ENCODE measurements at places on chromosomes 6 and 20.

DNA sequence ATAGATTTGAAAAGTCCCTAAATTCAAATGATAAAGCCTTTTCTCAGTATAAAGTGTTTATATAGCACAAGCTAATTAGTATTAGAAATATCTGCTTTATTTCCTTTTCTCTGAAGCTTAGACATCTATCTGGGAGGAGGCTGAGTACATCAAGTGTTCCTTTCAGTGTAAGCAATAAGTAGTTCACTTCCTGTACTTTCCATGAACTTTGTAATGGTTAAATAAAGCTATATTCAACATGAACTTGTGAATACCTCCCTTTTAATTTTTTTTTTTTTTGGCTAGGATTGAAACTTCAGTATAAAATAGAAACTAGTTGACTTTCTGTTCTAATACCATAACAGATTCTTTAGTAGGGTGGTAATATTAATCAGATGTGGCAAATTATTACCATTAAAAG is 190.9 kb downstream of the CENPW start:
- DNase-seq, result no peak

DNA sequence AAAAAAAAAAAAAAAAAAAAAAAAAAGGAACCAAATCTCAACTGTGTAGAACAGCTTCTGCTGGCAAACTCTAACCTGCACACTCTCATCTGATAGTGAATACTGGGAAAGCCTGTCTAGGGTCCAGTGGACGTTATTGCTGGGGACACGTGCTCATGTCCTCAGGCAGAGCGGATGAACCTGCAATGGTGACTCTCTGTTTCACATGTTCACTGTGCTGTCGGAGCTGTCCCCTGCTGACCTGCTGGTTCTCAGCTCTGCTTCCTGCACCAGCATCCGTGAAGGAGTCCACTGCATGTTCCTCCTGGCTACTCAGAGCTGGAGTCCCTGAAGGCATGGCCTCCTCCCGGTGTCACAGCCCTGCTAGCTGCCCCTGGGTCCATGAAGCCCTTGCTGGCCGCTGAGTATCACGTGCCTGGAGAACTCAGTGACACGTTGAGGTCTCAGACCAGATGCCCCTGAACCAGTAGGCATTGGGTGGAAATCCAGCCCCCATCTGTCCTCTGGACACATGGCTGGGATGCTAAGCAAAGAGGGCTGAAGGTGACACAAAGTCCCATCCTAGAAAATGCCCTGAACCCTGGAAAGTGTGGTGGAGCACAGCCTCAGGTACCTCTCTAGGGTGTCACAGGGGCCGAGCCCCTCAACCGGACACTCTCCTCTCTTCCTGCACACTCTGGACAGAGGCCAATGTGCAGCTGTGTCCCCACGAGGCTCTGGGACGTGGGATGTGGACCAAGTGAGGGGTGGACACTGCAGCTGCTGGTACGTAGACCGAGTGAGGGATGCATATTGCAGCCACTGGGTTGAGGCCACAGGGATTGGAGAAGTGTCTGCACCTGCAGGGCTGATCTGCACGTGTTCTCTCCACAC is 54.9 kb upstream of the FRMD1 start:
- DNase-seq, result no peak

DNA sequence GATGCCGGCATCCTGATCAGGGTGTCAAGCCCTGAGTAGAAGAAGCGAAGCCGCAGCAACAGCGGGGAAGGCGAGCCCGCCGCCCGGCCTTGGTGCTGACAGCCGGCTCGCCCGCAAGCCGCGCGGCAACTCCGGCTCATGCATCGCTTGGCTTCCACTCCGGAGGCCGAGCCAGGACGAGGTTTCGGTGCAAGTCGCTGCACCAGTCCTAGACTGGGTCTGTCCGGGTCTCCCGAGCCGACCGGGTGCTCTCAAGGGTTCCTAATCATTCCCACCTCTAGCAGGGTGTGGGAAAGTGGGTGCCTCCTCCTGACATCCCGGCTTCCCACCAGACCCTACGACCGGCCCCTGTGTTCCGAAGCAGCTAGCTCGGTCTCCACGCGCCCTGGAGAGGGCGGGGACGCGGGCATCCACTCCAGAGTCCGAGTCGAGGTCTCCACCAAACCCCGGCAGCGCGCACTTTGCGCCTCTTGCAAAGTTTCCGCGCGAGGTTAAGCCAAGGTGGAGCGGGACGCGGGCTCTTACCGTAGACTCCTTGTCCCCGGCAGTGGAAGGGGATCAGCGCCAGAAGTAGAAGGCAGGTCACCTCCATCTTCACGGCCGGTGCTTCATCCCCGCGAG is 1.4 kb downstream of the MDGA1 start:
- DNase-seq, result peak; percentile 53

GRCh38 chr20:51237278-51237677 is 214.4 kb upstream of the KCNG1 start:
- no peak for DNase-seq

GRCh38 chr20:45503403-45503802 is 12.0 kb downstream of the SPINT3 start:
- DNase-seq, result no peak

DNA sequence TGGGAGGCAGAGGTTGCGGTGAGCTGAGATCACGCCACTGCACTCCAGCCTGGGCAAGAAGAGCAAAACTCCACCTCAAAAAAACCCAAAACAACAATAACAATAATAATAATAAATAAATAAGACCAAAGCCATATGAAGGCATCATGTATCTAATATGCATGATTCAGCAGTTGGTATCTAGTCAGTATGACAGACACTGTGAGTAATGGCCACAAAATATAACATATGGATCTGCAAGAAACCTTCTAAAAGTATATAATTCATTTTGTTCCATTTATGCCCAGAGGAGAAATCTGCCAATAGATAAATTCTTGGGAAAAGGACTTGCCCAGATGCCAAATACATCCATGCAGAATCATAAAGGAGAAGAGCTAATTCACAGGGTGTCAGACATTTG is 252.3 kb downstream of the BTBD9 start:
- no peak for DNase-seq

DNA sequence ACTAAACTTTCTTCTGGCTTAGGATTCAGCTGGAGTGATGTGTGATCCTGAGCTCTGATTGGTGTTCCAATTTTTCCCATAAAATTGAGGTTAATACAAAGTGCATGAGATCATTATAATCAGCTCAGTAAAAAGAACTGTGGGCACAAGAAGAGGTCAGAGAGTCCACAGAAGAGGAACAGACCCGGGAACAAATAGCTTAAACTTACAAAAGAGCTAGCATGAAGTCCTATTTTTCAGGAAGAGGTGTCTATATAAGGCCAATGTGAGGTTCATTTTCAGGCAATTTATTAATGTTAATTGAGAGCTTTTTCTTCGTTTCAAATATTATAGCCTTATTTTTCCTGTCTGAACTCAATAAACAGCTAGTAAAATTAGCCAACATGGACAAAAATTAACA is 26.9 kb upstream of the STX11 start:
- no peak for DNase-seq

DNA sequence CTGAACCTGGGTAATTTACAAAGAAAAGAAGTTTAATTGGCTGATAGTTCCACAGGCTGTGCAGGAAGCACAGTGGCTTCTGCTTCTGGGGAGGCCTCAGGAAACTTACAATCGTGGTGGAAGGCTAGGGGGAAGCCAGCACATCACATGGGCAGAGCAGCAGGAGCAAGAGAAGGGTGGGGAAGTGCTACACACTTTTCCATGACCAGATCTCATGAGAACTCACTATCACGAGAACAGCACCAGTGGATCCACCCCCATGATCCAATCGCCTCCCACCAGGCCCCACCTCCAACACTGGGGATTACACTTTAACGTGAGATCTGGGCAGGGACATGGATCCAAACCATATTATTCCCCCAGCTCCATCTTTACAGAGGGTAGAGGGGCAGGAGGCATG is 166.4 kb downstream of the NFATC2 start:
- no peak for DNase-seq

GRCh38 chr20:33097001-33097400 is 17.6 kb downstream of the BPIFB4 start:
- DNase-seq, result no peak

DNA sequence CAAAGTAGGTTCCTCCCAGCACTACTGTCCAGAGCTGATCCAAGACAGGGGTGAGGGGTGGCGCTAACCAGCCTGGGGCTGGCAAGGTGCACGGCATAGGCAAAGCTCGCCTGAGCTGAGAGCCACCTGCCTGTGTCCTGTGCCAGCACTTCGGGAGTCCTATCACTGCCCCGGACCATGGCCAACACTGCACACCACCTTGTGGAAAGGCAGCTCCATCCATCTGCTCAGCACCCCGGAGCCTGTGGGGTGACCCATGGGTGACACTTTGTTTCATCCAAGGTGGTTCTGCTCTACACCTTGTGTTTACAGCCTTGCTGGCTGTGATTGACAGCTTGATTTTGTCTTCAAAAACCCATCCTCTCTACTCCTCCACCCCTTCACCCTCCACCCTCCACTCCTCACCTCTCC is 32.9 kb upstream of the GATA5 start:
- DNase-seq, result peak; percentile 34

GRCh38 chr6:63516186-63516944 is 55.9 kb upstream of the LOC128125822 start:
- no peak for DNase-seq

- DNase-seq, result no peak
Observed at GRCh38 chr6:36248980-36249379, 20.9 kb upstream of the PNPLA1 start.

- DNase-seq, result no peak
Observed at GRCh38 chr6:168293636-168294530, 25.7 kb downstream of the DACT2 start.

GRCh38 chr6:113287396-113287795 is 569.7 kb upstream of the MARCKS start:
- DNase-seq, result no peak

GRCh38 chr20:46399401-46399800 is 7.0 kb downstream of the ELMO2 start:
- DNase-seq, result no peak

DNA sequence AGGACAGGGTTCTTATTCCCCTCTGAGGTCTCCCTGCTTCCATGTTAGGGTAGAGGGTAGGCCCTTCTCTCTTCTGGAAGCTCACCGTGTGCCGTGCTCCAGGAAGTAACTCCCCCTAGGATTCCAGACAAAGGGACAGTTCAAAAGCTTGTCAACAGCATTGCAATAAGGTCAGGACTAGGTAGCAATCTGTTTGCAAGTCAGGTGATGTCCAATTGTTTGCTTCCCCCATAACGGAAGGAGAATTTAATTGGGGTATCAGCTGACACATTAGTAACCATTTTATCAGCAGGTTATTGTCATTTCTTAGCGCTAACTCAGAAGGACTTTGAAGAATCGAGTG is 41.9 kb downstream of the SYNJ2 start:
- DNase-seq, result no peak

- no peak for DNase-seq
Observed at GRCh38 chr20:51910321-51911050, 108.2 kb upstream of the SALL4 start.

DNA sequence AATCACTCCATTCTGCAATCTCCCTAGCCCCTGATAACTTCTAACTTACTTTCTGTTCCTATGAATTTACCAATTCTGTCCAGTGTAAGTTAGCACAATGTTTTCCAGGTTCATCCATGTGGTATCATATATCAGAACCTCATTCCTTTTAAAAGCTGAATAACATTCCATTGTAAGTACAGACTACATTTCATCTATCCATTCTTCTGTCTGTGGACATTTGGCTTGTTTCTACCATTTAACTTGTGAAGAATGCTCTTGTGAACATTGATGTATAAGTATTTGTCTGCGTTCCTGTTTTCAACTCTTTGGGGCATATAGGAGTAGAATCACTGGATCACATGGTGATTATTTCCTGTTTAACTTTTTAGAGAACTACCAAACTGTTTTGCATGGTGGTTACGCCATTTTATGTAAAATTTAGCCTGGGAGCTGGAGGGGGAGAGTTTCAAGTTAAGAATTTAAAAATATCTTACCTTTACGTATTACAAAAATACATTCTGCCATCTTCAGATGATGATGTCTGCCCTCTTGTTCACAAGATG is 156.5 kb downstream of the BTBD3 start:
- no peak for DNase-seq

DNA sequence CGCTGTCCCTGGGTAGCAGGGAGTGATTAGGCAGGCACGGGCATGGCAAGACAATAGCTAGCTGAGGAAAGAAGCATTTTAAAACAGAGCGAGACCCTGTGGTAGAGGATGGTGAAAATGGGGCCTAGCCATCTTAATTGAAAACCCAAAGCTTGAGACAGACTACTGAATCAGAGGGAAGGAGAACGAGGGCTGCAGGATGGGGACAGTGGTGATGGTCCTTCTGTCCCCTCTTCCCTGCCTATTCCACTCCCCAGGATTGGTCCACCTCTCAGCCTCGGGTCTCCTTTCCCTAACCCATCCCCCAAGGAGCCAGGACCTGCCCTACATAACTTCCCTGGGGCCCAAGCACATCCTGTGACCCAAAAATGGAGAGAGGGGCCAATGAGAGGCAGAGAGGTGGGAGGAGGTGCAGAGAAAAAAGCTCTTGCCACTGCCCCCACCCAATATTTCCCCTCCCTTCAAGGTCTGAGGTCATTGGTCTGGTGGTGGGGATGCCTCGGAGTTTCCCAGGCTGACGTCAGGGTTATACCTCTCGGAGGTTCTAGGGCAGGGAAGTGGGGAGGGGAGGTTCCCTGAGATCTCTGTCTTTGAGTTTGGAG is 884 bp upstream of the CUTA start:
- DNase-seq, result peak; percentile 73

DNA sequence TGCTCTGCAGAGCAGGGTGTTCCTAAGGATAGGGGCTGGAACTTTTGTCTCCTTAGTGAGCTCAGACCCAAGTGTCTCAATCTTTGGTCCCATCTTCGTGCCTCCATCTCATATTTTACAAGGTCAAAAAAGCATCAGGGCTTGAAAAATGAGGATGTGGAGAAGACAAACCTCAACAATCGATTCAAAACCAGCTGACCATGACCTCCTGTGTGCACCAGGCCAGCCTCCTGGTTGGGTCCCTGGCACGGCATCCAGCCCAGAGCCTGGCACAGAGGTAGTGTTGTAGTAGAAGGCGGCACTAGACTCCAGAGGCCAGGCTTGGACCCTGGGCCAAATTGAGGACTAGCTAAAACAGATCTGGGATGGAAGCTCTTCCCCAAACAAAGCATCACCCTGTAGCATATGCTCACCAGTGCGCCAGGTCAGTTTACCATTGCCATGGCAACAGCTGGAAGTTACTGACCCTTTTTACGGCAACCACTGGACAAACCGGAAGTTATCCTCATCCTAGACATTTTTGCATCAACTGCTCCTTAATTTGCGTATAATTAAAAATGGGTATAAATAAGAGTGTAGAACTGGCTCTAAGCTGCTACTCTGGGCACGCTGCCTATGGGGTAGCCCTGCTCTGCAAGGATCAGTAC is 69.3 kb upstream of the BLCAP start:
- no peak for DNase-seq

GRCh38 chr20:52785679-52786078 is 186.5 kb upstream of the TSHZ2 start:
- DNase-seq, result no peak
